ENCODE measurements at places on chromosomes 3 and 15.
A peak's percentile ranks its signal among the peaks of the same experiment; 100 is the strongest.

DNA sequence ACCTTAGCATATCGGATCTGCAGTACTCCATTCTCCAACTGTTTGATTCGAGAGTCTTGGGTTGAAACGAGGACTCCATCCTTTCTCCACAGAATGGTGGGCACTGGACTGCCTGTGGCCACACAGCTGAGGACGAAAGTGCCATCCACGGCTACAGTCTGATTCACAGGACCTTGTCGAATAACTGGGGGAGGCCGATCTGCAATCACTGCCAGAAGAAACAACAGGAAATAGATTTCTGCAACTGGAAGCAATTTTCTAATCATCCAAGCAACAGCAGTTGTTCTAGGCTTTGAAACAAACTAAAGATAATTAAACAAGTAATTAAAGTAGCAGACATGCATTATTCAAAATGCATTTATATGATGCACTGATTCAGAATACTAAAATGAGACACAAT lies 1097.7 kb downstream of the ROBO1 start:
- peak; percentile 68 for DNase-seq

GRCh38 chr15:99212406-99212805 lies 37.0 kb downstream of the TTC23 start:
- no peak for DNase-seq

DNA sequence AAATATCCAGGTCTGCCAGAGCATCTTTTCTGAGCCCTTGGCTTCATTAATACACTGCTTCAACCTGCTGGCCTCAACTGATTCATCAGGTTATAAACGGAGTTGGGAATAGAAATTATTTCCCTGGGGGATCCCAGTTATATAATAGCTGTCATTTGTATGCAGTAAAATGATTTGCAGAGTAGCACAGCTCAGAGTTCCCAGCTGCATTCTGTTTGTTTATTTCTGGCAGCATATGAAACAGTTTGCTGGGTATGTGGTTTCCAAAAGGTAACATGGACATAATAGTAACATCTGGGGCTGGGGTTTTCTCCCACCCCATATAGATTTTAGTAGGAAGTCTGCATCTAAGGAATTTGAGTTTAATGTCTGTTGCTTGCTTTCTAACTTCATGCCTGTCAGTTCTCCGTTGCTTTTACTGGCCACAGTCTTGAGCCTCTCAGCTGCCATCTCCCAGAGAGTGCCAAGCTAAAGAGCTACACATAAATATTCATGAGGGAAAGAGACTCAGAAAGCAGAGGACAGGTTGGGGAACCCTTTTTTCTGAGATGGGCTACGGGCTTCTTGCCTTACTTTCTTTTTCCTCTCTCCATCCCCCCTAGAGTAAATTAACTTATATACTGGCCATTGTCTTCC lies 124.6 kb downstream of the TMEM108 start:
- DNase-seq: peak; percentile 27

DNA sequence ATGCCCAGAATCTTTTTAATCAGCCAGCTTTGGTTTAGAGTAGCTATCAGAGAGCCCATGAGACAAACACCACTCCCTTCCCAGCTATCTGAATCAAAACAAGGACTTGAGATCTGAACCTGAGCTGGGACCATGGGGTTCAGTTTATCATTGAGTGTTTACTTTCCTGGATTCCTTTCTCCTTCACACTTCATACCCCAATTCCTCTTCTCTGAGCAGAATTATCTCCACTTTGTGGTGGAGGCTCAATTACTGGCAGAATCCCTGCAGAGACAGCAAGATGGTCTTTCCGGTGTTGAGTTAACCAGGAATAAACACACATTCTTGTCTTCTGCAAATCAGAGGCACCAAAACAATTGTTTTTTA lies 102.4 kb downstream of the RPL22L1 start:
- DNase-seq: no peak

DNA sequence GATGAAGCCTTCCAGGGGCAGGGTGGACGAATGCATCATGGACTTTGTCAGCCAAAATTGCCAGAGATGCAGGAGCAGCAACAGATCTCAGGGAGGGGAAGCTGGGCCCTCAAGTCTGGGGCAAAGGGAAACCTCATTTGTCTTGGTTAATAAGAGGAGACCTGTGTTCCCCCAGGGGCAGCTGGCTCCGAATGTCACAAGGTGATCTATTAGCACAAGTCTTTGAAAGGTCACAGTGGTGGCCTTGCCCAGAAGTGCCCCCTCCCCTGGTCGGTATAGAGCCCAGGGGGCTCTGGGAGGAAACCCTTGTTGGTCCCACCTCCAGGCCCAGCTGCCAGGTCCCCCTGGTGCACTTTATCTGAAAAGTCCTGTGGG lies 46.2 kb downstream of the ABTB1 start:
- no peak for DNase-seq

GRCh38 chr3:141996437-141996836 lies 120.0 kb downstream of the ATP1B3 start:
- no peak for DNase-seq

- no peak for DNase-seq
Observed at GRCh38 chr15:67558502-67558901, 16.0 kb downstream of the MAP2K5 start.

GRCh38 chr3:32045091-32045915 lies 61.1 kb upstream of the GPD1L start:
- DNase-seq: no peak

DNA sequence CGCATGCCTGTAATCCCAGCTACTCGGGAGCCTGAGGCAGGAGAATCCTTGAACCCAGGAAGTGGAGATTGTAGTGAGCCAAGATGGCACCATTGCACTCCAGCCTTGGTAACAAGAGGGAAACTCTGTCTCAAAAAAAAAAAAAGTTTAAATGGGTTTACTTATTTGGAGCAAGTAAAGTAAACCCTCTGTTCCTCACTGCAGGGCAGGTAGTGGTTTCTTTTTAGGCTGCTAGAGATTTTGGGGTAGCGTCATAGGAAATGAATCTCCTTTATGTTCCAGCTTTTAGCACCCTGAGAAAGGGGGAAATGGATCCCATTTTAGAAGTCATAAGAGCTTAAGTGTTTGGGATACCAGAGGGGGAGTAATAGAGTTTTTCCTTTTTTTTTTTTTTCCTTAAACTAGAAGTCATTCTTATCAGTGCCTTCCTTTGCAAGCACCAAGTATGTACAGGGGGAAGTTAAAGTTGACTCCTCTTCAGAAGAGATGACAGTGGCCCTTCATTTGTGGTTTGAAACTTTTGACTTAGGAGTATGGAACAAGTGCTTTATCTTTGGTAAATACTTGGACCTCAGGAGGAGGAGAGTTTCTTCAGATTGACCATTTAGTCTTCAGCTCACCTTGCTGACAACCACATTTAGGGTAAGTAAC lies 8.0 kb downstream of the PXK start:
- DNase-seq: no peak

- DNase-seq: peak; percentile 66
Observed at GRCh38 chr3:197224034-197224444, 74.4 kb downstream of the DLG1 start.

- no peak for DNase-seq
Observed at GRCh38 chr15:62407962-62408361, 242.9 kb upstream of the C2CD4B start.

- DNase-seq: no peak
Observed at GRCh38 chr15:85313339-85313738, 67.1 kb upstream of the AKAP13 start.

DNA sequence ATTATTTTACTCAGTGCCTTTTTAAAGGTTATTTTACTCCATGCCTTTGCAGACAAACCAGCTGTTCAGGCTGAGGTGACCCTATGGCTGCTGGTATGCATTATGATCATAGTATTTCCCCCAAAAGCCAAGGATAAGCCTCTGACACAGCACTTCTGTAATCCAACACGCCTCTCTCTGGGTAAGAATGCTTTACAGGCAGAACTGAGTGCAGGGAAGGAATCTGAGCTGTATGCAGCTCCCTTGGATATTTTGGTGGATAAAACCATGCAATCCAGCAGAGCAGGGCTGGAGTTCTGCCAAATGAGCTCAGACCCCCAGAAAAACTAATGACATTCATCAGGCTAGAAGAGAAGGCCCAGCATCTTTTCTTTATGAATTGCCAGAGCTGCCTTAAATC lies 11.7 kb upstream of the MAP1A start:
- no peak for DNase-seq

DNA sequence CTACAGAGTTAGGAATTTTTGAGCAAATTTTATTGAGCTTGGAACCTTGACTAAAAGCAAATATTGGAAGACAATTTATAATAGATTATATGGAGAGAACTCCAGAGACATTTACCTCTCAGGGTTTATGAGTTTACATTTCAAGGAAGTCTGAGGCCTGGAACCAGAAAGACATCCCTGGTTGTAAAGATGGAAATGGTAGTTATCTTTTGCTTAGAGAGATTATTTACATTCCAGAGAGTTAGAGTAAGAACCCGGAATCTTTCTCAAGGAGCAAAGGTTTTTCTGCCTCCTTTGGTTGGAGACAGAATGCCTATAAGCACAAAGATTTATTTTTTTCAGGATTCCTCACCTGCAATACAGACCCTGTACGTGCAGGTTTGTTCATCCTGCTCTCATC lies 458.1 kb downstream of the TBL1XR1 start:
- DNase-seq: no peak

GRCh38 chr15:74832826-74833225 lies 6.4 kb downstream of the CPLX3 start:
- DNase-seq: no peak

GRCh38 chr3:135970506-135971116 lies 5.1 kb downstream of the PPP2R3A start:
- peak; percentile 51 for DNase-seq

DNA sequence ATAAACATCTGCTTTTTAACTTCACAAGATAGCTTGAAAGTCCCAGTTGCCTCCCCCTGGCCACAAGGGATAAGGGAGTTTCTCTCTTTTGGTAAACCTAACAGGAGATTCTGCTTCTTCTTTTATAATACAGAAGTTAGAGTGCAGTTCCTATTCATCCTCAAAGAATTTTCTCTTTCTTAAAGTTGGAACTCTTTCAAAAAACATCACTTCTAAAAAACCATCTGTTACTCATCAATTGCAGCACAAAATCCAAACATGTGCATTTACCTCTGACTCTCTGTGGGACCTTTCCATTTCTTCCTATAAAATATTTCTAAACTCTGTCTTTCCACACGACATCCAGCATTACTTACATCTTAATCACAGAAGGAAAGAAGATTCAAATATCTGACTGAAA lies 5.1 kb downstream of the DPH6 start:
- DNase-seq: no peak

DNA sequence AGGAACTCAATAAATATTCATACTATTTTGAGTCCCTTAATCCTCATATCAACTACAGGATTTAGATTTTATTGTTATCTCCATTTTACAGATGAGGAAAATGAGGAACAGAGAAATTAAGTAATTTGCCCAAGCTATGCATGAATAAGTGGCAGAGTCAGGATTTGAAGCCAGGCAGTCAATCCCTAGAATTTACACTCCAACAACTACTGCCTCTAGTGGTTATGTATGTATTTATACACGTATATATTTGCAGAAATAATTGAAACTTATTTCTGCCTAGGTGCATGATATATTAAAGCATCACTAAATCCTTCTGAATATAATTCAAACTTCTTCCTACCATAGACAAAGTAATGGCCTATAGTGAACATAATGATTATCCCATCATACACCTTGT lies 137.4 kb downstream of the SERPINI1 start:
- no peak for DNase-seq

DNA sequence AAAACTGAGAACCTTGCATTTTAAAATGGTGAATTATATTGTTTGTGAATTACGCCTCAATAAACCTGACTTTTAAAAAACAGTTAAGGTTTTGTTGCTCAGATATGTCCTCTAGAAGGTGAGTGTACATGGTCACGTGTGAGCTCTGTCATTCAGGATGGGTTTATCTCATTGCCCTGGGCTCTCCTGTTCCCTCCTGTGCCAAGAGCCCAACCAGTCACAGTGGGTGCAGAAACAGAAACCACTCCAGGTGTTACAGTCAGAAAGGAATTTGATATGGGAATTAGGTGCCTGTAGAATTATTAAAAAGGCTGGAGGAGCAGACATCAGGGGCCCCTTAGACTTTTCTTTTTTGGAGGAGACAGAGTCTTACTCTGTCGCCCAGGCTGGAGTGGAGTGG lies 196.4 kb downstream of the STT3B start:
- DNase-seq: no peak

- DNase-seq: no peak
Observed at GRCh38 chr3:48016301-48016973, at the start of gene MAP4. Gene MAP4 (minus strand): TSS chr3:48016416. CDS start chr3:47998860, 17,556 bp downstream.

- no peak for DNase-seq
Observed at GRCh38 chr15:65917936-65918335, 48.6 kb downstream of the RAB11A start.

DNA sequence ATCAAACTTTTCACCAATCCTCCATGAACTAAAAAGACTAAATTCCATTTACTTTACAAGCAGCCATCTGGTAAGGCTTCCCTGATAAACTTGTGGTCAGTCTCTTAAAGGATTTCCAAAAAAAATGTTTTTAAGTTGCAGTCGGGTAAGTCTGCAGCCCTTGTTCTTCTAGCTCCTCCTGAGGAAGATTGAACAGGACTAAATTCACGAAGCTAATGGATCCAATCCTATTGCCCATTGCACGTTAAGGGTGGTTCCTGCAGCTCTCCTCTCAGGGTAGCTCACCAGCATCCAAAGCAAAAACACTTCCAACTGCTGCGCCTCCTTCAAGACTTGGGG lies 2.8 kb downstream of the HES1 start:
- no peak for DNase-seq

GRCh38 chr3:39977058-39977794 lies 167.8 kb downstream of the MYRIP start:
- no peak for DNase-seq

DNA sequence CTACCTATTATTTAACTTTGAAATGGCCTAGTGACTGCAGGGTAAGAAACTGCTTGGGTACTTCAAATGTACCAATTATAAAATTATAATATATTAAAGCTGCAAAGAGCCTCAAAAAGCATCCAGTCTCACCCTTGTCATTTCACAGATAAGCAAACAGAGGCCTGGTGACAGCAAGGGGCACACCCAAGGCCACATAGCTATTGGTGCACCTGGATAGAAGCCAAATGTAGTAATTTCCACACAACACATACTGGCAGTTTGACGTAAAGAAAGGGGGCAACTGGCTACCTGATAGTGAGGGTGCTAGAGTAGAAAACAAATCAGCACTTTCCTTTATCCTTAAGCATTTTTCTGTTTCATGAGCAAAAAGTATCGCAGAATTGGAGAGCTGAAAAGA lies 51.1 kb downstream of the IFT57 start:
- DNase-seq: no peak

DNA sequence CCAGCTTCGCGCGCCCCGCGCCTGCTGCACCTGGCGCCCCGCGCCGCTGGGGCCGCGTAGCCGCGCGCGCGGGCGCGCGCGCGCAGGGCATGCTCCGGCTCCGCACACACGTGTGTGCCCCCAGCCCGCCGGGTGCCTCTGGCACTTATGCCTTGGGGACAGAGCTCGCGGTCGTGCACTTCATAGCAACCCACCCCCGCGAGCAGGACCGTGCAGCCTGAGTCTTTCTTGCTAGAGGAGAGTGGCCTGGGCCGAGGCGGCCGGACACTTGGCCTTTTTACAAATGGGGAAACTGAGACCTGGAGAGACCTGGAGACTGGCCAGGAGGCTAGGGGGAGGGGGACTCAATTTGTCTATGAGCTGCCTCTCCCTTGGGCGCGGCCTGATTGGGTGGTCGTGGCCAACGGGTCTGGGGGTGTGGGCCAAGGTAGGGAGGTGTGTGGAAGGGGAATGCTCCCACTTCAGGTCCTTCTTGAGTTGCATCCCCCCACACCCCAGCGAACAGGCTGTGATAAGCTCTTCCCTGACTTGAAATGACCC lies 562 bp downstream of the NBEAL2 start:
- no peak for DNase-seq

All from hippocampal formation (tissue), 2 donors.